ENCODE measurements at places on chromosomes 11 and 22. TPM values are rescaled to one million over a fixed set of nuclear protein-coding genes. Genes with fewer than 3 reads are reported as not detected.

DNA sequence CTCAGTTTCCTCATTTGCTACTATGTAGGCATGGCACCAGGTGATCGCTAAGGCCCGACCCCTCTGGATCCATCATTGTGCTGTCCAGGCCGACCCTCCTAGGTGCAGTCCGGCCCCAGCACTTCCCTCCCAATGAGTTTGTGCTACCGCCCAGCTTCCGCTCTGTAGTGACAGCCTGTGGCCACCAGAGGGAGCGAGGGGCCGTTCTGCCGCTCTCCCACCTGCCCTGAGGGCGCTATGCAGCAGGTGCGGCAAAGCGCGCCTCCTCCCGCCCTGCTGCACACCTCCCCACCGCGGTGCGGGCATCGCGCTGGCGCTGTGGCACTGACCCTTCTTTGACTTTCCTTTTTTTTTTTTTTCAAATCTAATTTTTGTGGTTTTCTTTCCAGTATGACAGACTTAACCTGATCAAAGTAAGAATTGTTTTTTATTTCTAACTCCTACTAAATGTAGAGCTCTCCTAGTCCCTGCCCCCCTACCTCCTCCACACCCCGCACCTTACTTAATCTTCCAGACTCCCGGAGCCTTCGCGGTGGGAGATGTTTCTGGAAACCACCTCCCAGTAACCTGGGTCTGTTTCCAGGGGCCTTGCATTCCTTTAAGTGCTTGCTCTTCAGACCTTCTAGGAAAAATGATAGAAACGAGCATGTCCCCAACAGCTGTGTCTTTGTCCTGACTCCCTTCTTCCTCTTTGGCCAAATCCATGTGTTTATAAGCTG, 73.7 kb downstream of the SCN3B start:
- DNase-seq, result peak; percentile 83

- DNase-seq, result no peak
Observed at GRCh38 chr11:64776875-64777274, 1.5 kb downstream of the SF1 start.

GRCh38 chr22:48371391-48371790, 1456.3 kb downstream of the BRD1 start:
- no peak for DNase-seq

The MRGPRX4 gene
- total RNA-seq, result not detected

GRCh38 chr11:86896441-86896841, 58.8 kb downstream of the FZD4 start:
- DNase-seq, result no peak

All from upper lobe of right lung (tissue), 1 donor.